ENCODE measurements at places on chromosomes 2 and 18.

DNA sequence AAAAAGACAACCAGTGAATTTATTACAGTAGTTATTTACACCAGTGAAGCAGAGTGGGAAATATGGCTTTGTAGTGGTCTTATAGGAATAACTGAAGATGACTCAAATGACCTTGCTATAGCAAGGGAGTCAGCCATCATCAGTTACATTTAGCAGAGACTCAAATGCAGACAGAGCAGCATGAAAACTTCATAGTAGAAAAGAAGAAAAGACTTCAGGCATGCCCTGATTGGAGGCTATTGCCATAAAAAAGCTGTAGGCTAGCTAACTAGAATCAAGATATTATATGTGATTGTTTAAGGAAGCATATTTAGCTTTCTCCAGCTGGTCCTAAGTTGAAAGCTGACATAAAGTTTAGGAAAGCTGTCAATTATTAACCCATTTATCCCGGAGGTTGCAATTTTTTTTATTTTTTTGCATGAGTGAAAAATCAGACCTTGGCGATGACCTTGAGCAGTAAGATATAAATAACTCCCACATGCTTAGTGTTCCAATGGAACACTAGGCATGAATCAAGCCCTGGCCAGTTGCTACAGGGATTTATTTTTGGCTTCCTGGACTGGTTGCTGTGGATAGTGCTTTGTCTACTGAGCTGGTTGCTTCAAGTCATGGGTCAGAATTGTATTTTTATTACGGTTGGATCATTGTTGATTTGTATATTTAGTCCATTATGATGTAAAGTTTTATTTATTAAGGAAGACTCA lies 675.6 kb upstream of the VRK2 start:
- no peak for DNase-seq

DNA sequence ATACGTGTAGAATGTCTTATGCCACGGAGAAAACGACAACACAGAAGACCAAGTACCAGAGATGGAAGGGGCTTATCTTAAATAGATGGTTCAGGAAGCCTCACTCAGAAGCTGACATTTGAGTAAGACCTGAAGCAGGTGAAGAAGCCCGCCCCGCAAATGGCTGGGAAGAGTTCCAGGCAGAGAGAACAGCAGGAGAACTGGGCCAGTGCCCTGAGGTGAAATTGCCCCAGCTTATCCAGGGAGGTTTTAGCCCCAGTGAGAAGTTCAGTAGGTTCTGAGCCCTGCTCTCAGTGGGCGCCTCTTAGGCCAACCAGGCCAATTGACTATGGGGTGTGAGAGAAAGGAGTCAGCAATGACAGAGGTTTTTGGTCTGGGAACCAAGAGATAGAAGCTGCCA lies 166.1 kb upstream of the FOSL2 start:
- DNase-seq = no peak

DNA sequence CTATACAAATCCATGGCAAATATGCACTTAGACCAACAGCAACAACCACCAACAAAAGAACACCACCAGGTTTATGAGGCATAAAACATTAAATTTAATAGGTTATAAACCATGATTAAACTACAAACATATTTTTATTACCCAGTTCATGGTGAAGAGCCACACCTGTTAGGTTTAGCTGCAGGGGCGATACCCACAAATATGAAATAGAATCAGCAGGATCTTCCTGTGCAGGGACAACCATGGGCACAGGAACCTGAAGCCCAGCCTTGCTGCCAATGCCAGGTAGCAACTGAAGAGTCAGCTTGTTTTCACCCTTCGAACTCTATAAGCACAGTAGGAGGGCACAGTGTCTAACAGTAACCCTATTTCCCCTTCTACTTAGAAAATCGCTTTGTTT lies 675.0 kb downstream of the SATB2 start:
- no peak for DNase-seq

DNA sequence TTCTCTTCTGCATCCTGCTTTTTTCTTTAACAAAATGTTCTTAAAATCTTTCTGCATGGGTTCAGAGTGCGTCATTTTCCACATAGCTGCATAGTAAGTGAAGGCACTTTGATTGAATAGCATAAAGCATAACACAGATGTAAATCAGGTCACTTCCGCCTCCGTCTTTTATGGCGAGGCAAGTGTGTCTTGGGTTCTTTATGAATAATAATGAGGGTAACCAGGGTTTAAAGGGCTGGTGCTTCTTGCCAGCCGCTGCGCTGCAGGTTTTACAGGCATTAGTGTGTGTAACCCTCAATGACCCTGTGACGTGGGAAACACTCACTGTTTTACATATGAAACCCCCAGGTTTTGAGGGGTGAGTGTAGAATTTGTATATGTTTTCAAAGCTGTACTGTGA lies 164.2 kb downstream of the MYT1L start:
- no peak for DNase-seq

DNA sequence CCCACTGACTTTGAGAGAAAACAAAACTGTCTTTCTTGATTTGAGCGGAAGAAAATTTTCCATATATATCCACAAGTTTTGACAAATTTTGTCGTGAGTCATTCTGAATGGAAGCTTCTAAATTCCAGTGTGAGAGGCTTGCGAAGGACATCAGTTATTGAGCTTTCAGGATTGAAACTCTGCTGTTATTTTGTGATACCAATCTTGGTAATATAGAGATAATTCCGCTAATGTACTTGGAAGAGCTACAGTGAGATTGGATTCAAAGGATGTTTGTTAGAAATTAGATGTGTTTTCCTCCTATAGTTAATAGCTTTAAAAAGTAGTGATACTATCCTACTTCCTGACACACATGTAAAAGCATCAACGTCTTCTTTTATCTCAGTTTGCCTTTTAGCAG lies 61.4 kb downstream of the RBM43 start:
- DNase-seq = no peak

DNA sequence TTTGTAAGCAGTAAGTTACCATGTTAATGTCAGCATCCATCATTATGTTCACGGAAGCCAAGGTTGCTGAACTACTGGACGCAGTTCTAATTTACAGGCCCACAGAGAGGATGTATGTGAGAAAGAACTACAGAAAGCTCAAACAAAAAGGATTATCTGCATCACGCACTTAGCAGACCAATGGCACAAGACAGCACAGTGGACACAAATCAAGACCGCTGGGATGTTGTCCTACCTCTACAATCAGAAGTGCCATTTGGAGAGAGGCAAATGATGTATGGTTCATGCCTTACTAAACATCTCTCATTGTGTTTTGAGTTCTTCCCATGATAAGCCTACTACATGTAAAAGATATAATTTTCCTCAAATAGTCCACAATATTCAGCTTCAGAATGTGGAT lies 330.7 kb upstream of the CHAC2 start:
- no peak for DNase-seq
